ENCODE measurements at places on chromosomes 6 and 20.
A peak's percentile ranks its signal among the peaks of the same experiment; 100 is the strongest.

DNA sequence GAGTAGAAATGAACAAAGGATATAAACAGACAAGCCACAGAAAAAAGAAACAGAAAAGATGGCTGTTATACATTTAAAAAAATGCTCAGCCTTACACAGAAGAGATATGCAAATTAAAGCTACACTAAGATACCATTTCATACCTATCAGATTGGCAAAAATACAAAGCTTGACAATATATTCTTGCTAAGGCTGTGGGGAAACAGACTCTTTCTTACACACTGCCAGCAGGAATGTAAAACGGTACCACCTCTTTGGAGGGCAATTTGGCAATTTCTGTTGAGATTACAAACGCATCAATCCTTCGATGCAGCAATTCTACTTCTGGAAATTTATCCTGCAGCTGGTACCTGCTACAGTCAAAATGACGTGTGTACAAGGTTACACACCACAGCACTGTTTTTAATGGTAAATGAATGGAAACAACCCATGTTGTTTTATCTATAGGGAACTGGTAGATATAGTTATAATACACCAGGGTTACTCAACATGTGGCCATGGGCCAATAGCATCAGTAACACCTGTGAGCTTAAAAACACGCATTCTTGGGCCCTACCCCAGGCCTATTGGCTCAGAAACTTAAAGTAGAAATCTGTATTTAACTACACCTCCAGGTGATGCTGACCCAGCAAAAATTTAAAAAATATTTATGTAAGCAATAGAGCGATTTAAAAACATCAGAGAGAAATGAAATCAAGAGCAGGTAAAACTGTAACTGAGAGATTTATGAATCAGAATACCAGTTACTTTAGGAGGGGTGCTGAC, 53.3 kb downstream of the TRAM2 start:
- no peak for DNase-seq

DNA sequence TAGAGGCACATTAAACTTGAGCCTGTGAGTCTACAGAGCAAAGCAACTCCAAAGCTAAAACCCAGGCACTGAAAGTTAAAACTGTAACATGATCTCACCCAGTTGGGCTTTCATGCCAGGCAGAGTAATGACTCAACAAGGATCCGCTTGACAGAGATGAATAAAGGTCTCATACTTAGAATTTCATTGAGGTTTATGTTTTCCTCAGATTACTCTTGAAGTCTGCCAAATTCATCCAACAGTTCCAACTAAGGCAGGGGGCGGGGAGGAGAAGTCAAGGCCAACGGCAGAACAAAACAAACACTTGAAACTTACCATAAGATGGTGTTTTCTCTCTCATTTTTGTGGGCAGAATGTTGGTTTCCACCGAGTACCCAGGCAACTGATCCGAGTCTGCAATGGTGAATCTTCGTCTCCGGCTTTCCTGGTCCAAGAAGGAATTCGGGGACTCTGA, 54.0 kb upstream of the IPCEF1 start:
- no peak for DNase-seq

- no peak for DNase-seq
Measured at GRCh38 chr6:121413879-121414278, 21.6 kb upstream of the GJA1 start.

GRCh38 chr20:62570897-62571668, 71.2 kb upstream of the SLCO4A1 start:
- DNase-seq: no peak

- DNase-seq: peak; percentile 41
Measured at GRCh38 chr6:109690373-109690736, 647 bp downstream of the AK9 start.

DNA sequence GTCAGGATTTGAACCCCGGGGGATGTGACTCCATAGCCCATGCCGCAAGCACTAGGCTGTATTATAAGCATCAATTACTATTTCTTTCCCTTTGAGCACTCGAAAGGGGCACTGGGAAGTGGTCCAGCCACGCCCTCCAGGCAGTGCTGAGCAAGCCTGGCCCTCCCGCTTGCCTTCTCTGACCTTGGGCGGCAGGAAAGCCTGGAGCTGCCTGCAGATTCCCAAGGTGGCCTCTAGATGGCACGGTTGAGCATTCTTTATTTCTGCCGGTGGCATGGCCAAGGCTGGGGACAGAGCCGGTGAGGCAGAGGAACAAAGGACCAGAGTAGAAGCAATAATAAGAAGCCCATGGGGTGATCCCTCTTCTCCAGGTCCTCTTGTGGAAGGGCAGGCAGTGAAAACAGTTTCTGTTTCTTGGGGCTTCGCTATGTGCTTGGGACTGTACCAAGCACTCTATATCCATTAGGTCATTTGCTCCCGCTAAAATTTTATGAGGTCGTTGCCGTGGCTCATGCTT, 32.0 kb downstream of the ARHGAP40 start:
- DNase-seq: peak; percentile 26

DNA sequence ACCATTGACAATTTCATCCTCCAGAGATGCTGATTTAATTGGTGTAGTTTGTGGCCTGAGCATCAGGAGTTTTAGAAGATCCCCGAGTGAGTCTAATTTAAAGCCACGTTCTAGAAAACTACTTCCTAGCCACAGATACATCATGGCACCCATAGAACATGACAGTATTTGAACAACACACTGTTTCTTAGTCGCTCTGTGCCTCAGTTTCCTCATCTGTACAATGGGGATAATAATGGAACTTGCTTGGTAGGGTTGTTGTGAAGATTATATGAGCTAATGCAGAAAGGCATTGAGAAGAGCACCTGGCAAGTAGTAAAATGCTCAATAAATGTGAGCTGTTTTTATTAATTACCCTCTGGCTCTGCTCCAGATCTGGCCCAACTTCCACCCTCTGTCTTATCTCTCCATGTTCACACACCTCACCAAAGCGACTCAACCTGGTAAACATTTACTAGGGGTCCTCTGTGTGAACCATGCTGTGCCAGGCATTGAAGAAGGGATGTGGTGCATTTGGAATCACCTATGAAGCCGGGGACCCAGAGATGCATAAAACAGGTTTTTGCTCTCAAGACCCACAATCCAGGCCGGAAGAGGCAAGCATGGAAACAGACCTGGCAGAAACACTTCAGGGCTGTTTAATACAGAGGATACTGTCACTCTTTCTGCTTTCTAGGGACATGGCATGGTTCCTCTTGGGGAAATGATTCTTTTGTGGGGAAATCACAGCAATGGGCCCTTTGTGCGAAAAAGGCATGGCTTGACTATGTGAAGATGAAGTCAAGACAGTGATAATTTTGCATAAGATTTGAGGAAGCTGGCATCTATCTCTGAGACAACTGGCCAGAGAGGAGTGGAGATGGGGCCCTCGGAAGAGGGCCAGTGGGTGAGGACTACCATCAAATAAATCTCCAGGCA, 16.2 kb upstream of the MRPS18A start:
- DNase-seq: no peak

- DNase-seq: no peak
Measured at GRCh38 chr20:6426287-6426891, 303.6 kb upstream of the FERMT1 start.

DNA sequence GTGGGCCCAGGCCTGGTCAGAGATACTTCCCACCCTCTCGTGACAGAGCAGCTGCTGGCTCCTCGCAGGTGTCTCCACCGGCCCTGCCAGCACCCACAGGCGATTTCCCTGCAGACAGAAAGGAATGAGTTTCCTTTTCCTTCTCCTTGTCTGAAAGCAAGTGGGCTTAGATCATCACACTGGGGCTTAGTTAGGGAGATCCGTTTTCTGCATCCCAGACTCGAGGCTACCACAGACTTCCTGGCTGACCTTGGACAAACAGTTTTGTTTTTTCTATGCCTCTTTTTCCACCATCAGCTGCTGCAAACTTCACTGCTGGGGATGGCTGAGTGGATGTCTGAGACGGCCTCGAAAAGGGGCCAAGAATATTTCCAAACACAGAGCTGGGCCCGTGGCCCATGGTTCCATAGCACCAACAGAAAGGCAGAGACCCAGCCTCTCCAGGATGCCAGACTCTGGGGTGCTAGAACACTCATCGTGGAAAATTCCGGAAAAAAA, 86.5 kb downstream of the BANF2 start:
- no peak for DNase-seq

GRCh38 chr6:170043150-170043819, 247.6 kb downstream of the DLL1 start:
- no peak for DNase-seq

DNA sequence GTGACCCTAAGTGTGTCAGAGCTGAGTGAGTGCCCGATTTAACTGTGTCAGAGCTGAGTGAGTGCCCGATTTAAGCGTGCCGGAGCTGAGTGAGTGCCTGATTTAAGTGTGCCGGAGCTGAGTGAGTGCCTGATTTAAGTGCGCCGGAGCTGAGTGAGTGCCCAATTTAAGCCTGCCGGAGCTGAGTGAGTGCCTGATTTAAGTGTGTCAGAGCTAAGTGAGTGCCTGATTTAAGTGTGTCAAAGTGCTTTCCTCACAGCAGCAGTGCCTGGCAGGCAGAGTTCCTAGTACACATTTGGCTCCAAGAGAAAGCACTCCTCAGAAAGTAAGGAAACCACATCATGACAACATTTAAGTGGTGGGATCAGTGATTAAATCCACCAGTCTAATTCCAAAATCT, 13.2 kb downstream of the SERAC1 start:
- DNase-seq: no peak

DNA sequence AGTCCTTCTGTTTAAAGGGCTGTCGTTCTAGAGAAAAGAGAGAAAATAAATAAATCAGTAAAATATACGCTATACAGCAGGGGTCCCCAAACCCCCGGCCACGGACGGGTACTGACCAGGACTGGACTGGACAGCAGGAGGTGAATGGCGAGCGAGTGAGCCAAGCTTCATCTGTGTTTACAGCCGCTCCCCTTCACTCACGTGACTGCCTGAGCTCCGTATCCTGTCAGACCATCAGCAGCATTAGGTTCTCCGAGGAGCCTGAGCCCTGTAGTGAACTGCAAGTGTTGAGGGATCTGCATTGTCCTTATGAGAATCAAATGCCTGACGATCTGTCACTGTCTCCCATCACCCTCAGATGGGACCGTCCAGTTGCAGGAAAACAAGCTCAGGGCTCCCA, 76.5 kb downstream of the ZNF217 start:
- no peak for DNase-seq

GRCh38 chr6:129929433-129929832, 68.3 kb upstream of the TMEM244 start:
- no peak for DNase-seq

- DNase-seq: no peak
Measured at GRCh38 chr6:125310994-125311649, 9.4 kb upstream of the HDDC2 start.

DNA sequence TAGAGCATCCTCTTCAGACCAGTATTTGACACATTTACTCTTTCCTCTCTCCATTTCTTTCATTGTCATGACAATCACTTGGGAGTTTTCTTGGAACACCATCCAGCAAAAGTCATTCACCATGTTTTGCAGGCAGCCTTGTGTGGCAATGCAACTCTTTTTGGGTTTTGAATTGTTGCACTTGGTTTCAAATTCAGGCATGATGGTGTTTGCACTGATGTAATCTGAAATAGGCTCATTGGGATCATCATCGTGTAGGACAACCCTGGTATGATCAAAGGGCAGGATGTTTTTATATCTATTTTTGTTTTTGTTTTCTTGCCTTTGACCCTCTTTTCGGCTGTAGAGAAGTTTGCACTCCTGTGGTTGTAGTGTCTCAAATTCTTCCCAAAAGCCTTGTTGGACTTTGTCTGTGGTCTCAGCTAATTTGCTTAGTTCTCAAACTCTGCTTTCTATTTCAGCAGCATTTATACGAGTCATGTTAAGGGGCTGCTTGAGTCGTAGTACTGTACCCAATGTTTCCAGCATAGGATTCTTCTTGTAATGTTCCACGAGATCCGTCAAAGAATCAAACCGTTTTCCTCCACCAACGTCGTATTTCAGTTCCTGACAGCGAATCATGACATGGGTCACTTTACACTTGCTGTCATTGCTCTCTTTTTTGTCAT, 160.8 kb upstream of the TNFAIP3 start:
- no peak for DNase-seq

- no peak for DNase-seq
Measured at GRCh38 chr6:39156801-39157200, 41.8 kb upstream of the SAYSD1 start.

- no peak for DNase-seq
Measured at GRCh38 chr6:168123165-168123911, 44.3 kb upstream of the FRMD1 start.

- DNase-seq: no peak
Measured at GRCh38 chr6:138431256-138432062, 27.4 kb downstream of the HEBP2 start.

DNA sequence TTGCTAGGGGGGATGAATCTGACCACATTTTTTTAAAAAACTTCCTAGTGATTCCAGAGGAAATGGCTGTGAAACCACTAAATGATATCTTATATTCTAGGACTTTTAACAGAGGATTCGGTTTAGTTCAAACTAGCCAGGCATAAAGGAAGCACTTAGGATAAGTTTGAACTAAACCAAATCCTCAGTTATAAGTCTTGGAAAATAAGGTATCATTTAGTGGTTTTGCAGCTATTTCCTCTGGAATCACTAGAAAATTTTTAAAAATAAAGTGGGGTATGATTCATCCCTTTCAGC, 327.9 kb upstream of the QKI start:
- no peak for DNase-seq

- no peak for DNase-seq
Measured at GRCh38 chr20:63000036-63000435, 6.7 kb downstream of the BHLHE23 start.

DNA sequence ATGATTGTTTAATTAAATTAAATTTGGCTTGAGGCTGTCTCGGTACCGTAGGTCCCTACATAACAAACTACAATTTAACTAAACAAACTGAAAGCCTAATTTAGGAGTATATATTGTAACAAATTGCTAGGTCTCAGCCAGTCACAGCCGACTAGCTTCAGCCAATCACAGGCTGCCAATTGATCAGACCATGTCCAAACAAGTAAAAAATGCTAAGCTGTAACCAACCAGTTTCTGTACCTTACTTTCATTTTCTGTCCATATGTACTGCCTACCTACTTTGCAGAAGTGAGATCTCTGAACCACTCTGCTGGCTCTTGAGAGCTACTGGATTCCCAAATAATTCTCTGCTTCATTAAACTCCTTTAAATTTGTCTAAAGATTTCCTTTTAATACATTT, 648.0 kb upstream of the GJE1 start:
- DNase-seq: no peak

DNA sequence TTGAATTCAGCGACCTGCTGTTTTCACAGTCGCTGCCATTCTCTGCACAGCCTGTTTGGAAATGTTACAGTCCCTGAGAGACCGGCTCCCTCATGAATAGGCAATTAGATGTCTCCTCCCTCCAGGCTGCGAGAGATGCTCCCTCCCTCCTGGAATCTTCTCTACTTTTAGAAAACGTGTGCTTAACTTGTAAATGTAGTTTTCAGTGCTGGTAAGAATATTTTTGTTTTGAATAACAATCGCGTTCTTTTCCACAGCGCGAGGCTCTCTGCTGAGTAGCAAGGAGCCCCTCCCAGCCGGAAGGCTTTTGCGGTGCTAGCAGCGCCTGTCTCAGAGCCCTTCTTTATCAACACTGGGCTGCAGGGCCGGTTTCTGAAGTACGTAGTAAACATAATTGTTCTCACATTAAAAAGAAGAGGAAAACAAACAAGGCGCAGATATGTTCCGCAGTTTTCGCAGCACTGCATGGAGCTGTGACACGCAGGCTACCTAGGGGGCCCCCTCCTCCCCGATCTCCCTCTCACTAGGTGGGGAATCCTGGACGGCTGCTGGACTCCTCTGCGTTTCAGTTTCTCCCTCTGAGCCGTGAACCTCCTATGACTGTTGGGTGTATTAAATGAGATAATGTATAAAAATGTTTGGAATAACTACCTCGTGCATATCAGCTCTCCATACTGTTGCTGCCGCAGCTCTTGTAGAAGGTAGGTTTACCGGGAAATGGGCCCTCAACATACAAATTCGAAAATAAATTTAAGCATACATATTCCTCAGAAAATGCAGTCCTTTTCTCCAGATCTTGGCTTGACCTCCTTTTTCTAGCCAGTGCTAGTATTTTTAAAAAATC, 79.0 kb upstream of the SPACA1 start:
- DNase-seq: no peak

Measured in activated T-helper 1 cell treated with Interleukin-2 at 50 U/mL for 16 hours (primary cell).